ENCODE measurements at places on chromosomes 13 and 19. TPM values are rescaled to one million over a fixed set of nuclear protein-coding genes. Genes with fewer than 3 reads are reported as not detected.

Gene LAIR1
- 58.3 TPM for polyA plus RNA-seq

Gene CGB8
- not detected for polyA plus RNA-seq

Gene COX7A1
- polyA plus RNA-seq: not detected

Gene LRRC4B
- polyA plus RNA-seq: not detected

Gene COMP
- polyA plus RNA-seq: not detected

Gene TFPT
- 17.4 TPM for polyA plus RNA-seq

Gene KIR2DL4
- not detected for polyA plus RNA-seq

Gene CFAP97D2
- polyA plus RNA-seq: 2.6 TPM

Gene FOXA3
- not detected for polyA plus RNA-seq

Gene CYP2A7
- not detected for polyA plus RNA-seq

GRCh38 chr19:35811317-35812219 is 1.1 kb downstream of the PRODH2 start:
- peaks cover 19% of the 10 kb centered on the region for H3K27me3 ChIP-seq
- no peak for DNase-seq
- H3K27ac ChIP-seq: no peak overlapping the region
- no peaks in the 10 kb centered on the region for H3K36me3 ChIP-seq

DNA sequence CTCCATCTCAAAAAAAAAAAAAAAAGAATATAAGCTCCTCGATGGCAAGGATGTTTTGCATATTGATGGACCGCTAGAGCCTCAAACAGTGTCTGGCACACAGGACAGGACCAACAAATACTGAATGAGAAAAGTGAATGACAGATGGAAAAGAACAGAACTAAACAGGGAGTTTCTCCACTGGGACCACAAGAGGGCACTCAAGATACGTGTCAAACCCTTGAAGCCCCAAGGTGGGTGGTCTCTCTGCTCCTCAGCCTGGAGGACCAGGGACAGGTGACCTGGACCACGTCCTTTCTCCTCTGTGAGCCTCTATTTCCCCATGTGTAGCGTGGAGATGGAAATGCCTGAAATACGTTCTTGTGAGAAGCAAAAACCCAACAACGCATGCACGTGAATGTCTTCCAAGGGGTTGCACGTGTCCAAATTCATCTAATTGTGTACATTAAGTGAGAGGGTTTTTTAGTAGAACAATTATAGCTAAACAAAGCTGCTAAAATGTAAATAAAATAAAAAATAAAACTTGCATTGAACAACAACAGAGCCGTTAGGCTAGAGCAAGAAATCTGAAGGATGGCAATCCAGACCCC is 5.7 kb upstream of the CDC42EP5 start:
- H3K4me1 ChIP-seq: peaks cover 16% of the 10 kb centered on the region
- no peaks in the 10 kb centered on the region for H3K36me3 ChIP-seq
- no peak overlapping the region for H3K27ac ChIP-seq
- peaks cover 43% of the 10 kb centered on the region for H3K27me3 ChIP-seq

- no peak overlapping the region for H3K4me3 ChIP-seq
- peaks cover 14% of the 10 kb centered on the region for H3K4me1 ChIP-seq
- H3K36me3 ChIP-seq: no peaks in the 10 kb centered on the region
- no peak overlapping the region for H3K27ac ChIP-seq
Measured at GRCh38 chr19:13935765-13936510, 2.3 kb downstream of the PODNL1 start.

- peaks cover 8% of the 10 kb centered on the region for H3K27me3 ChIP-seq
- H3K4me1 ChIP-seq: peaks cover 16% of the 10 kb centered on the region
- no peak for DNase-seq
- H3K27ac ChIP-seq: no peak overlapping the region
Measured at GRCh38 chr13:97430296-97430695, 3.7 kb upstream of the RAP2A start.

- peak overlapping the region; percentile 82 for H3K27ac ChIP-seq
- H3K4me3 ChIP-seq: peak overlapping the region; percentile 84
- no peak for DNase-seq
- H3K36me3 ChIP-seq: no peaks in the 10 kb centered on the region
- peaks cover 32% of the 10 kb centered on the region for H3K4me1 ChIP-seq
Measured at GRCh38 chr19:2164020-2164998, 576 bp downstream of the DOT1L start.

- DNase-seq: no peak
- no peak overlapping the region for H3K27ac ChIP-seq
- peaks cover 4% of the 10 kb centered on the region for H3K4me1 ChIP-seq
Measured at GRCh38 chr19:10945264-10945663, 15.6 kb upstream of the SMARCA4 start.

GRCh38 chr19:40507892-40508291 is 41.1 kb downstream of the SPTBN4 start:
- H3K27me3 ChIP-seq: peaks cover 16% of the 10 kb centered on the region
- no peak for DNase-seq
- no peaks in the 10 kb centered on the region for H3K36me3 ChIP-seq
- no peak overlapping the region for H3K4me3 ChIP-seq
- no peak overlapping the region for H3K27ac ChIP-seq

DNA sequence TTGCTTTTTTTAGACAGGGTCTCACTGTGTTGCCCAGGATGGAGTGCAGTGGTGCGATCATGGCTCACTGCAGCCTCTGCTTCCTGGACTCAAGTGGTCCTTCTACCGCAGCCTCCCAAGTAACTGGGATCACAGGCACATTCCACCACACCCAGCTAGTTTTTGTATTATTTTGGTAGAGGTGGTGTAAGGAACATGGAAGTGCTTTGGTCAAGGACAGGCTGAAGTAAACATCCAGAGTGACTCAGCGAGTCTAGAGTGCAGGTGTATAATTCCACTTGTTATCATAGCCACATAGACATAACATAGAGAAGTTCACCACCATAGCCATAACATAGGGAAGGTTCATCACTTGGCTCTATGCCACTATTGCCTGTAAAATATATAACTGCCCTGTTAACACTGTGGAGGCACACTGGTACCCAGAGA is 98.6 kb downstream of the RBM26 start:
- H3K36me3 ChIP-seq: no peaks in the 10 kb centered on the region
- peaks cover 12% of the 10 kb centered on the region for H3K4me1 ChIP-seq
- H3K27ac ChIP-seq: no peak overlapping the region
- H3K27me3 ChIP-seq: no peaks in the 10 kb centered on the region
- no peak overlapping the region for H3K4me3 ChIP-seq
